ENCODE measurements at places on chromosomes 5 and 9.

DNA sequence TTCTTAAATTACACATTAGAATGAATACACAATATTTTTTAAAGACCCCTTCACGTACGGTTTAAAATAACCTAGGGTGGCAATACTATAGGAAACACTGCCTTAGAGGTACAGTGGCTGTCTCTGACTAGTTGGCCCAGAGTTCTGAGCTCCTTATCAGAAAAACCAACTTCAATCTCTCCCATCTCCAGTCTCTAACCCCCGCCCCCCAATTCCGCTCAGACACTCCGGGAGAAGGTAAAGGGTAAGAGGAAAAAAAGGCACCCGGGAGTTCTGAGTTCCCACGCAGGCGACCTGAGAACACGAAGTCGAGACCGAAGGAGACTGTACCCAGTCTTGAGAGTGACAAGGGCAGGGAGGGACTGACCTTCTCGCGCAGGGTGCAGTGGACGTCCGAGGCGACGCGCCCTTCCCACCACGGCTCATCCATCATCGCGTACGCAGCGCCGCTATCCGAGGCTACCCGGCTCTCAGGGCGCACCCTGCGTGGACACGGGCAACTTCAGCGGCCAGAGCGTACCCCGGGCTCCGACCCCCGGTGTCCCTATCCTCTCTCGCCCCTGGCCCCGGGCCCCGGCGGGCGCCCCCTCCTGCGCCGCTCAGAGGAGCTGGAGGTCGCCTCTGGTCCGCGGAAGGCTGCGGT is 752 bp downstream of the CCNJL start:
- DNase-seq, result no peak

GRCh38 chr9:124855566-124855943 is 2.3 kb downstream of the WDR38 start:
- DNase-seq, result no peak

- no peak for DNase-seq
Observed at GRCh38 chr9:127732444-127732843, 2.6 kb downstream of the TOR2A start.

GRCh38 chr9:93942161-93942560 is 13.0 kb downstream of the BARX1 start:
- no peak for DNase-seq

- no peak for DNase-seq
Observed at GRCh38 chr5:59361454-59361853, 532.1 kb downstream of the PDE4D start.

- DNase-seq, result no peak
Observed at GRCh38 chr9:137294681-137295237, 7.3 kb downstream of the NRARP start.

DNA sequence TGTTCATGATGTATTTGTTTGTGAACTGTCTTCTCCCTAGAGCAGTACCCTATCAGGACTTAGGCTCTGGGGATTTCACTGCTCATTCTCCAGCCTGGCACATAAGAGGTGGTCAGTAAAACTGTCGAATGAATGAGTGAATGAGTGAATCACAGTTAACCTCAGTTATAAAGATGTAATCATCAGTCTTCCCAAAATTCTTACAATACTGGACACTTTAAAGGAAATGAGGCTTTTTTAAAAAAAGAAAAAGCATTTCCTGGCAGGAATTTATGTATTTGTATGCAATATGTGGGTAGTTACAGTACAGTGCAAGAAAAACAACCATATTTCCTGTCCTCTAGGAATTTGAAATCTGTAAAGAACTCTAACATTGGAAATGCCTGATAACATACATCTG is 59.6 kb downstream of the RAI14 start:
- DNase-seq, result no peak

GRCh38 chr5:125049721-125050702 is 303.6 kb upstream of the ZNF608 start:
- no peak for DNase-seq

DNA sequence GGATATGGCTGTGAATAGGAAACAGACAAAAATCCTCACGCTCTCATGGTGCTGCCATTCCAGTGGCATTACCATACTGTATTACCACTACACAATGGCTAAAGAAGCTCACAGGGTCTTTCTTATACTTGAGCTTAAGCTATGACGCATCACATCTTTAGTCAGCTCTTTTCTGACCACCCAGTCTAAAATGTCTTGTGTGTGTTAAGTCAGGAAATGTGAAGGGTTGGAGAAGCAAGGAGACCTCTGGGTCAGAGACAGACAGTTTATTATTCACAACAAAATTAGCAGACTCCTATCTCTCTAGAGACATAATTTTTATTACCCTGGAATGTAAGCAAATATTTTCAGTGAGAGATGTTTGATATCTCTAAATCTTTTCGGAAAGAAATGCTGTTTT is 1583.2 kb upstream of the WWC1 start:
- no peak for DNase-seq

- DNase-seq, result no peak
Observed at GRCh38 chr5:73303148-73304079, 130.4 kb downstream of the TMEM174 start.

DNA sequence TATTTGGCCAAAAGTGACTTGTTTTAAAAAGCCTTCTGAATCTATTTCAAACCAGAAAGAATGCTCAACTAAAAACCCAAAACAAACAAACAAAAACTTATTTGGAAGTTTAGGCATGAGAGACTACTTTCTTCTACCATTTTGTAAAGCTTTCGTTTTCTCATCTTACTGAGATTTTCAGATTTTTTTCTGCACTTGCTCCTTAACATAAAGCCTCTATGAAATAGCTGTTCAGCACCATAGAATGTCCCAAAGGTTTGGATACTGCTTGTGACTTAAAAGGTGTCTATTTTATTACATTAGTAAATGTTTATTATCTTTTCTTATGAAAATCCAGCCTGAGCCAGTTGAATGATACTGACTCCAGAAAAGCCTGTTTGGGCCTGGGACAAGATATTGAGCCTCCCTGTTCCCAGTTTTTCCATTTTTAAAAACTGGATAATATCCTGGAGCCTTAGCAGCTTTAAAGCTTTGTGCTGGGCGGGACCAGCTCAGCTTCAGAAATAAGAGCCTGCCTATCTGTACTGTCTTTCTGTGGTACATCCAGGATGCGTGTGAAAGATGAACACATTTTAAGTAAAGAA is 292.6 kb downstream of the ZSWIM6 start:
- no peak for DNase-seq

DNA sequence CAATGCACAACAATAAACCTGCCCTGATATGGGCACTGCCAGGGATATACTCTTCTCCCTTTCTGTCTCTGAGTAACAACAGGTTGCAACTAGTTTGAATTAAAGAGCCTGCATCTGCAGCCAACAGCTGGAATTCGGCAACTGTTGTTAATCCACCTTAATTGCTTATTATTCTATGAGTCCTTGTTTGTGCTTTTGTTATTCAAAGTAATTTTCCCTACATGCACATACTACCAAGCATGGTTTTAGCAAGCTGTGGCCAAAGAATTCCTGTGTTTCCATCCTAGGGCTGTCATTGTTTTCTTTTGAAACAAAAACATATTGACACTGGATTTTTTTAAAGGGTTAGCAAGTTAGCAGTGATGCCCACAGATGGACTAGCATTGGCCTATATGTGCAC is 171.5 kb downstream of the EFNA5 start:
- DNase-seq, result no peak

DNA sequence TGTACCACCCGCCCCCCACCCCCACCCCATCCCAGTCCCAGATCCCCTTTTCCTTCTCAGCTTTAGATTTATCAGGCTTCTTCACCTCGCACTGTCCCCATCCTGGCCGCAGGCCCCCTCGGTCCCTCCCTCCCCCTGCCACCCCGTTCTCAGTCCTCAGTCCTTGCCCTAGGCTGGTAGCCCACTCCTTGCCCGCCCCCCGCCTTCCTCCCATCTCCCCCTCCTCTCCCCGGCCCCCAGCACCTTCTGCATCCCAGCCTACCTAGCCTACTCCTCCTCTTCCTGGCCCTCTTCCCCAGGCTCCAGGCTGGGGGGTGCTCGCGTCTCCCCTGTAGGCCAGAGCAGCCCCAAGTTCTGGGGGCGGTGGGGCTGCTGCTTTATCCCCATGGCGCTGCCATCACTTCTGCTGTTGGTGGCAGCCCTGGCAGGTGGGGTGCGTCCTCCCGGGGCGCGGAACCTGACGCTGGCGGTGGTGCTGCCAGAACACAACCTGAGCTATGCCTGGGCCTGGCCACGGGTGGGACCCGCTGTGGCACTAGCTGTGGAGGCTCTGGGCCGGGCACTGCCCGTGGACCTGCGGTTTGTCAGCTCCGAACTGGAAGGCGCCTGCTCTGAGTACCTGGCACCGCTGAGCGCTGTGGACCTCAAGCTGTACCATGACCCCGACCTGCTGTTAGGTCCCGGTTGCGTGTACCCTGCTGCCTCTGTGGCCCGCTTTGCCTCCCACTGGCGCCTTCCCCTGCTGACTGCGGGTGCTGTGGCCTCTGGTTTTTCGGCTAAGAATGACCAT is 828 bp downstream of the NPR2 start:
- no peak for DNase-seq

GRCh38 chr5:80754900-80755299 is 100.1 kb upstream of the DHFR start:
- DNase-seq, result peak; percentile 27

GRCh38 chr9:124390794-124391658 is 24.2 kb downstream of the PSMB7 start:
- no peak for DNase-seq

- DNase-seq, result no peak
Observed at GRCh38 chr9:104993291-104993963, 65.5 kb upstream of the ABCA1 start.

DNA sequence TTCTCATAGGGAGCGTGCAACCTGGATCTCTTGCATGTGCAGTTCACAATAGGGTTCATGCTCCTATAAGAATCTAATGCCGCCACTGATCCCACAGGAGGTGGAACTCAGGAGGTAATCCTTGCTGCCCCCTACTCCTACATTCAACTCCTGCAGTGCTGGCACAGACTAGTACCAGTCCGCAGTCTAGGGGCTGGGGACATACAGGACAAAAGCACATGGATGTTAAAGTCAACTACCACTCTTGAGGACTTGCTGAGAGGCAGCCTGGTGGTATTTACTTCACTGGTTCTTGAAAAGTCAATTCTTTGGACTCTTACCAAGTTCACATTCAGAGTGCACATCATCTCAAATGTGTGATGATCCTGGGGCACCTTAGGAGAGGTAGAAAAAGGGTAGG is 33.0 kb downstream of the MTMR12 start:
- no peak for DNase-seq

- no peak for DNase-seq
Observed at GRCh38 chr5:149437391-149438040, 58.4 kb upstream of the IL17B start.

- no peak for DNase-seq
Observed at GRCh38 chr9:12777121-12778022, 2.6 kb downstream of the LURAP1L start.

- no peak for DNase-seq
Observed at GRCh38 chr5:91224969-91225368, 158.1 kb downstream of the ARRDC3 start.

Data from stimulated activated CD8-positive, alpha-beta memory T cell treated with anti-CD3 and anti-CD28 coated beads, Interleukin-7, amount 100 ng/mL, for 48 hours (primary cell).